ENCODE measurements at places on chromosomes 6 and 20. TPM values are rescaled to one million over a fixed set of nuclear protein-coding genes. Genes with fewer than 3 reads are reported as not detected.
A peak's percentile ranks its signal among the peaks of the same experiment; 100 is the strongest.

The NDUFAF4 gene
- total RNA-seq, result 26.1 TPM

The MYBL2 gene
- 0.19 TPM for total RNA-seq

DNA sequence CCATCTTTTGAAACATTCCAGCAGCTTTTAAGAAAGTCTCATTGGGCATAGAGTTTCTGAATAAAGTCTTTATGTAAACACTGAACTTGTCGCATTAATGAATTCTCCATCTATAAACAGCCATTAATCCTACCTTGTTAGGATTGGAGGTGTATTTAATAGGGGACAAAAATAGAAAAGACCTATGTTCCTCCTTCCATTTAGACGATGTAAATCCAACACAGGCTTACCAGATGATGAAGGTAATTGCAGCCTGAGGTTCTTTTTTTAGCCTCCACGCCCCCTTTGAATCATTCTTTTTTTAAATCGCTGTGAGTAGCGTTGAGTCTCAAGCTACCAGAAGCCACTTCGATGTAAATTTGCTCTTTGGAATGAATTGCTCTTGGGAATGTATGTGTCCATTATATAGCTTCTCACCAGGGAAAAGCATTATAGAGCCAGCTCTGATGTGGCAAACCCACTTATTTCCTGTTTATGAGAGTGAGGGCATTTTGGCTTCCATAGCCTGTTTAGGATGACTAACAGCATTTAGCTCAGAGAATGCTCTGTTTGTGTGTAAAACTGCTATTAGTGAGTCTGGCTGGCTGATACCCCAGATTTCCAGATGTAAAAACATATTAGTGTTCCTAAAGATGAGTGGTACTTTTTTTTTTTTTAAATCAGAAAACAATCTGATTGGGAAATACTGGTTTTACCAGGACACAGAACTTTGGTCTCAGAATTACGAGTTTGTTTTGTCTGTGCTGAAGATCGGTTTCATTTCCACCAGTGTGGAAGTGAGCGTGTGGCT lies 74.9 kb upstream of the CLDN20 start:
- DNase-seq, result no peak

GRCh38 chr6:15447546-15448267 lies 201.8 kb downstream of the JARID2 start:
- no peak for DNase-seq

GRCh38 chr20:19375395-19375794 lies 163.0 kb downstream of the SLC24A3 start:
- DNase-seq, result peak; percentile 78

GRCh38 chr6:168785720-168786511 lies 344.9 kb downstream of the SMOC2 start:
- DNase-seq, result no peak

Data from esophagus muscularis mucosa (tissue), 4 donors.